ENCODE measurements at places on chromosomes 7 and 10.

DNA sequence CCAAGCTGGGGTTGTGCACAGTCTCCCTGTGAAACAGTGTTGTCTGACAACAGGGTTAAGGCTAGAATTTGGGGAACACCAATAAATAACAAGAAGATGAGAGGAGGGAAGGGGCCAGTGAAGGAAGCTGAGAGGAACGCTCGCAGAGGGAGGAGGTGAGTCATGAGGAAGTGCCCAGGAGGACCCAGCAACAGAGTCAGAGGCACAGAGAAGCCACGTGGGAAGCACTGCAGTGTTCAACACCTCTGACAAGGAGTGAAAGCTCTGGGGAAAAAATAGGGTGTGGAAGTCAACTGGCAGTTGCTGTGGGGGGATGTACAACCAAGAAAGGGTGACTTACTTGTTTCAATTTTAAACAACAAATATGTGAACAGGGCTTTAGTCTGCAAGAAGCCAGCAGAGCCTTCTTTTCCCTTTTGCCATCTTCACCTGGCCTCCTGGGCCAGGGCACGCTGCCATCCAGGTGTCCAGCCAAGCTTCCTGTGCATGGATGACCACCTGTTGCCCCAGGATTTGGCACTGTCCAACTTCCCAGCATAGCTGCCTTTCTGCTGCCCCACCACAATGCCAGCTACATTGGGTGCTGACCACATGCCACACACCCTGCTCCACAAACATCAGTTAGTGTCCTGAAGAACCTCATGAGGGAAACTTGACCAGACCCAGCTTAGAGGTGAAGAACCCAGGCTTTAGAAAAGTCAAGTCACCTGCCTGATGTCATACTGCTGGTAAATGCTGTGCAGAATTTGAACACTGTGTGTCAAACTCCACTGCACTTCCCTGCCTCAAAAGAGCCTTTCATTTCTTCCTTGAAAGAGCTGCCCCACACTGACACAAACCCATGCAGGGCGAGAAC, 69.6 kb downstream of the ATXN7L1 start:
- DNase-seq: no peak

DNA sequence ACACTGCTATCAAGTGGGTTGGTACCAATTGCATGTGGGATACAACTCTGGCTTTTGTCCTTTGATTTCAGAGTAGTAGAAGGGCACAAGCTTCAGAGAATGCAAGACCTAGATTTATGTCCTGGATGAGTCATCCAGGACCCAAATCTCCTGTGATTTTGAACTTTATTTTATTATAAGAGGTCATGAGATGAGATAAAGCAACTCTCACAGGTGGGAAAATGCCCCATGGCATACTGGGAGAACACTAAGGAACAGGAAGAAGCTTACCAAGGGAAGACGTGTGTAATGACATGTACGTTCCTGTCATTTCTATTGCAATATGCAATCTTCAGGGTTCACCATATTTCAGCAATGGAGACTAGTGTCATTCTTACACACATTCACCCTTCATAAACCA, 966 bp downstream of the MALRD1 start:
- DNase-seq: no peak

DNA sequence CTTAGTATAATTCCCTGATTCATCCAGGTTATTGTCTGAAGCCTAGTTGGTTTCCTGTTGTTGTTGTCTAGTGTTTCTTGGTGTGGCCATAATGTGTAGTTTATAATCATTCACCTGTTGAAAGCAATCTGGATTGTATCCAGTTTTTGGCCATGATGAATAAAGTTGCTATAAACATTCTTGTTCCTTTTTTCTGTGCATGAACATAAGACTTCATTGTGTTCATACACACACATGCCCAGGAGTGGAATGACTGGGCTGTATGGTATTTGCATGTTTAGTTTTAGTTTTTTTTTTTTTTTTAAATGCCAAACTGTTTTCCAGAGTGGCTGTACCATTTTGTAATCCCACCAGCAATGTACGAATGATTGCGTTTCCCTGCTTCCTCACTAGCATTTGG, 349.8 kb downstream of the SDK1 start:
- no peak for DNase-seq

GRCh38 chr7:46613551-46613950, 692.5 kb upstream of the IGFBP3 start:
- DNase-seq: no peak

DNA sequence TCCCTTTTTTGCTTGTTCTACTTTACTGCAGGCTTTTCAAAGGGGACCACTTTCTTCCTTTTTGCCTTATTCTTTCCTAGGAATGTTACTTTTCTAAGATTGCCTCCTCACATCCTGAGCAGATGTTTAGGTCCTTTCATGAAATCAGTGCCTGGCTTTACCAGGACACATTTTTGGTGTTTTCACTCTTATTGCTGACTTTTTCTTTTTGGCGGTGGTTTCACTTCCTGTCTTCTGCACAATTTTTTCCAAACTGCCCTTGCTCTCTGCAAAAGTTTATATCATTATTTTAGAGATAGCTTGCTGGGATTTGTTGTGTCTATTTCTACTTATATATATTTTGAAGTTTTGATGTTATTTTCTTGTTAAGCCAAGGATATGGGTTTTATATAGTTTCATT, 332.2 kb upstream of the MTPN start:
- no peak for DNase-seq

GRCh38 chr7:157984423-157985163, 603.0 kb downstream of the PTPRN2 start:
- DNase-seq: no peak

DNA sequence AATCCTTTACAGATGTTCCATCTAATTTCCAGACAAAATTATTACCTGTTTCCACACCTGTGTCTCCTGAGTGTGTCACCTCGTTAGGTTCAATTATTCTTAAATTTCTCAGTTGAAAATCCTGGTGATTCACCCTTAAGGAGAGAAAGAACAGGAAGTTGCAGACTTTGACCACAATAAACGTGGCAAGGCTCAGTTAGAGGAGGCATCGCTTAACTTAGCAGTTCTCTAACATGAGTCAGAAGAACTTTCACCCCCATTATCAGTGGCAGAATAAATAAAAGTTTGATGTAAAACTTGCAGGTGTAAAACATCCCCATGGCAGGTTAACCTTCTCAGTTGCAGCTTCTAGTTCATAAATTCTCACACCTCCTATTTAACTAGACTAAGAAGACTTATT, 8.3 kb downstream of the XPNPEP1 start:
- DNase-seq: no peak

GRCh38 chr10:110174201-110174600, 33.2 kb upstream of the MXI1 start:
- DNase-seq: no peak

GRCh38 chr7:108328174-108328651, 128.0 kb downstream of the NRCAM start:
- no peak for DNase-seq

DNA sequence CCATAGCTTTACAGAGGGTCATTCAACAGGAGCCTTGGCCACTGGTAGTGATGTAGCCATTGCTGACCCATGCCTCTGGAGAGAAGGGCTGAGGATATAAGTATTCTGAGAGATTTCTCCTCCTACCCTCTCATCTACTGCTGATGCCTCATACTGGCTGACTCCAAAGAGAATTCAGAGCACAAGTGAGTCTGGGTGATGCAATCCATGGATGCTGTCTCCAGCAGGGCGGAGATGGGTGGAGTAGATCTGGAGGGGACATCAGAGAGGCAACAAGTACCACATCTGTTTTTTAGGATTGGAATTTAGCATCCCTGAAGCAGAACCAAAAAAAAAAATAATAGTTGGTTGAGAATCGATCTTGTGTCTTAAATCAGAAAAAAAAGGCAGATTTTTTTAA, 705.7 kb upstream of the CELF2 start:
- no peak for DNase-seq
